NCI-H2171 treated with DMSO at 0.1 percent for 48 hours (cell line): ENCODE measurements at places on chromosomes 7 and 10.

- DNase-seq, result no peak
Measured at GRCh38 chr7:47783456-47784223, 164.6 kb downstream of the PKD1L1 start.

- DNase-seq, result peak; percentile 10
Measured at GRCh38 chr10:71981015-71981875, 17.1 kb downstream of the CHST3 start.

GRCh38 chr10:118340486-118340885 lies 1.6 kb downstream of the FAM204A start:
- no peak for DNase-seq

DNA sequence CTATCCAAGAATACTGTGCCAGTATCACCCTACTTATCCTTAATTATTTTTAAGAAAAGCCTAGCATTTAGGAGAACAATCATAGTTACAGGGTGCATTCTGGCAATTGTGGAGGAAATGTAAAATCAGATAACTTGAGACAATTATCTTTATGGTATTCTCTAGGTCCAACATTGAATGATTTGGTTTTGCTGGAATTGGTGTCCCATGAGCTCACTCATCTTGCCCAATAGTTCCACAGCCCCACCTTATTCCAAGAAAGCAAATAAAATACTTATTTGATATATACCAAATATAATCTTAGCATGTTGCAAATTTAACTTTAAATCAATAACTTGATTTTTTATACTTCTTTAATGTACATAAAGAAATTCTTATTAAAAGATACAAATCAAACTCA lies 65.3 kb downstream of the DGKB start:
- DNase-seq, result no peak

- no peak for DNase-seq
Measured at GRCh38 chr7:137354396-137354795, 10.9 kb upstream of the PTN start.

- DNase-seq, result no peak
Measured at GRCh38 chr10:61399406-61399805, 53.8 kb downstream of the TMEM26 start.

DNA sequence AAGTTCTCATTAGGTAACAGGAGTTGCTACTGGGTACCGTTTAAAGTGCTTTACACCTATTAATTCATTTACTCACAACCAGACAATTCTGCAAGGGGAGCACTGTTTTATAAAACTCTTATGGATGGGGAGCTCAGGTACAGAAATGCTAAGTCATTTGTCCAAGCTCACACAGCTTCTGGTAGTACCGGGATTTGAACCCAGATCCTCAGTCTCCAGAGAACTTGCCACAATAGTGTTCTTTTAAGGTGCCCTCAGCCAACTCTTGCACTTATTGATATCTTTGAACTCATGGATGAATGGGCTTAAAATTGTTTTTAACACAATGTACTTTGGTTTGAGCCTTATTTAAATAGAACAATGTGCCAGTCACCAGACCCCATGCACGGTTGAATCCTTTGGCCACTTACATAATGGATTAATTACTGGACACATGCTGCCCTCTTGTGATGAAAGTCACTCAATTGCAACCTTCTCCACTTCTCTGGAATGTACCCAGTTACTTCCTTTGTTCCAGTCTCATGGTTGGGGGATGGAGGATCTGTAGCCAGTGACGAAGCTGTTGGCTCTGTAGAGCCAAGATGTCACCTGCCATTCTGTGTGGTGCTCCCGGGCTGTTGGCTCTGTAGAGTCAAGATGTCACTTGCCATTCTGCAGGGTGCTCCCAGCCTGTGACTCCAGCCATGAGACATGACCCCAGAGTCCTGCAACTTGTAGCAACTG lies 65.6 kb downstream of the NOD1 start:
- DNase-seq, result peak; percentile 39

- DNase-seq, result no peak
Measured at GRCh38 chr7:150824379-150825177, 24.0 kb downstream of the TMEM176A start.

DNA sequence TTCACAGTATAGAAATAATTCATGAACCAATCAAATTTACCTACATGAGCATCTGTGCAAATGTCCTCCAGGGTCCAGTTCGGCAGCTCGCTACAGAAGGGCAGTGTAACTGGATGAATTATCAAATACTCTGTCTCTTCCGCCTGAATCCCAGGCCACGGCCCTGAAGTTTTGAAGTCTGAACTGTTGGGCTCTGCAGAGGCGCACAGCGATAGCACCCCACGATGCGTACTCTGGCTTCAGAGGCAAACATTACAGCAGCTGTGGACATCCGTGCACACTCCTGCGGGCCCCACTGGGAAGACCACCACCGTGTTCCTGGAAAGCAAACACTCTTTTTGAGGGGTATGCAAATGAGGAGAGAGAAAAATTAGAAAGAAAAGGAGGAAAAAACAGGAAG lies 259.8 kb upstream of the TCERG1L start:
- no peak for DNase-seq

- no peak for DNase-seq
Measured at GRCh38 chr10:72744566-72744965, 52.6 kb downstream of the MCU start.

DNA sequence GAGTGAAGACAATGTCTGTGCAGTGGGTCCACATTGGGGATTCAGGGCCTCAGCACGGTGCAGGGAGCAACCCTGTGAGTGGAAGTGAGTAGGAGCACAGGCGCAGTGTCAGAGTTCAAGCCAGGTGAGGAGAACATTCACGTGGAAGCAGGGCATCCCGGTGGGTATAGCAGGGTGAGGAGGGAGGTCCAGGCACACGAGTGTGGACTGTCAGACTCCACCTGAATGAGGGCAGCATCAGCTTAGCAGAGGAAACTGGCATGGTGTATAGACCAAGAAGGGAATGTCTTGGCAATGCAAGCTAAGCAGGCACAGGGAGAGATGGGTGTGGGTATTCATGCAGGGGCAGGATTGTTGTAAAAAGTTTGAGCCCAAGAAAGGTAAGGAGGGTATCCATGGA lies 15.3 kb upstream of the LRRC72 start:
- no peak for DNase-seq

- peak; percentile 18 for DNase-seq
Measured at GRCh38 chr7:73740771-73741170, 2.2 kb upstream of the ABHD11 start.

GRCh38 chr10:125054669-125055268 lies 105.6 kb downstream of the CTBP2 start:
- no peak for DNase-seq

GRCh38 chr7:29877196-29877595 lies 70.9 kb downstream of the WIPF3 start:
- no peak for DNase-seq

DNA sequence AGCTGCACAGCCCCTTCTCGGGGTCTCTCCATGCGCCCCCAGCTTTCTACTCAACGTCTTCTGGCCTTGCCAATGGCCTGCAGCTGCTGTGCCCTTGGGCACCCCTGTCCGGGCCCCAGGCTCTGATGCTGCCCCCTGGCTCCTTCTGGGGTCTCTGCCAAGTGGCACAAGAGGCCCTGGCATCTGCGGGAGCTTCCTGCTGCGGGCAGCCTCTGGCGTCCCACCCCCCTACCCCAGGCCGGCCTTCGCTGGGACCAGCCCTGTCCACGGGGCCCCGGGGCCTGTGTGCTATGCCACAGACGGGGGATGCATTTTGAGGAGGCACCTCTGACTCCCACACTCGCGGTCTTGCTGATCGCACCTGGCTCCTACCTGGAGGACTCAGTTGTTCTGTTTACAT lies 2.3 kb downstream of the VENTX start:
- DNase-seq, result no peak

- no peak for DNase-seq
Measured at GRCh38 chr7:101901661-101902491, 84.5 kb downstream of the CUX1 start.

GRCh38 chr7:112646783-112647182 lies 143.4 kb downstream of the TMEM168 start:
- DNase-seq, result peak; percentile 89

GRCh38 chr10:74056050-74056818 lies 58.3 kb downstream of the VCL start:
- no peak for DNase-seq

DNA sequence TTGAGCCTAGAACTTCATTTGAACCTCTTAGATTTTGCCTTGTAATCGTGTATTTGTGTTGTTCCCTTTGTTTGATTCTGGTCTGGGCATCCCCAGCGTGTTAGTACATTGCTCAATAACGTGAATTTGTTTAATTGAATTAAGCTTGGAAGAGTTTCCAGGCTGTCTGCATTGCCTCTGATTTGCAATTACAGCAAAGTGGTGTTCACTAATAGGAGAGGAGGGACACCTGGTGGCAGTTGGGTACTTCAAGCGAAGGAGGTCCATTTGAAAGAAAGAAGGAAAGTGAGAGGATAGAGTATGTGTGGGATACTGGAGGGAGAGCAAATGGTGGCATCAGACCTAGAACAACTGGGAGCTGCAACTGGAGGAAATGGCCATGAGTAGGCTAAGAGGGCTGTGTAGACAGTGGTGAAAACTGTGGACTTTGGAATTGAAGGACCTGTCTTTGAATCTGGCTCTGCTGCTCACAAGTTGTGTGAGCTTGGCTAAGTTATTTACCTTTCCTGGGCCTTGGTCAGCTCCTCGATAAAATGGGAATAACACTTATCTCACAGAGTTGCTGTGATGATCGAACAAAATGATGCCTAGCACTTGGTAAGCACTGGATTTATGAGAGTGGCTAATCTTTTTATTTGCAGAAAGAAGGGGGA lies 15.1 kb downstream of the LSMEM1 start:
- DNase-seq, result peak; percentile 64

- no peak for DNase-seq
Measured at GRCh38 chr10:93488956-93489528, 6.9 kb upstream of the MYOF start.

DNA sequence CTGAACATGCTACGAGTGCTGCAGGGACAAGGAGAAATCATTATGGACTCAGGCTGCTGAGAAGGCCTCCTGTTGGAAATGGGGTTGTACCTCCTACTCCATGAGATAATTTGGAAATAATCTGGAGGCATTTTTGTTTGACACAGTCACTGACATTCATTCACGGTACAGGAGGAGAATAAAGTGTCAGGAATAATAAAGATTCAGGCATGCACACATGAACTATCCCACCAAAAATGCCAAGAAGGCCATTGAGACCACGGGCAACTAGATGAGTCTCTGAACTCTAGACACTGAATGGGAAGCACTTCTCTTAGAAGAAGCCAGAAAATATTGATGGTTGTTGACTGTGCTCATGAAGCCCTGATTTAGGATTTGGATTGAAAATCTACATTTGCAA lies 220.9 kb upstream of the HABP2 start:
- DNase-seq, result no peak

GRCh38 chr10:89553064-89553734 lies 17.8 kb upstream of the SLC16A12 start:
- DNase-seq, result no peak

- DNase-seq, result no peak
Measured at GRCh38 chr10:130967784-130968183, 343.7 kb downstream of the TCERG1L start.

DNA sequence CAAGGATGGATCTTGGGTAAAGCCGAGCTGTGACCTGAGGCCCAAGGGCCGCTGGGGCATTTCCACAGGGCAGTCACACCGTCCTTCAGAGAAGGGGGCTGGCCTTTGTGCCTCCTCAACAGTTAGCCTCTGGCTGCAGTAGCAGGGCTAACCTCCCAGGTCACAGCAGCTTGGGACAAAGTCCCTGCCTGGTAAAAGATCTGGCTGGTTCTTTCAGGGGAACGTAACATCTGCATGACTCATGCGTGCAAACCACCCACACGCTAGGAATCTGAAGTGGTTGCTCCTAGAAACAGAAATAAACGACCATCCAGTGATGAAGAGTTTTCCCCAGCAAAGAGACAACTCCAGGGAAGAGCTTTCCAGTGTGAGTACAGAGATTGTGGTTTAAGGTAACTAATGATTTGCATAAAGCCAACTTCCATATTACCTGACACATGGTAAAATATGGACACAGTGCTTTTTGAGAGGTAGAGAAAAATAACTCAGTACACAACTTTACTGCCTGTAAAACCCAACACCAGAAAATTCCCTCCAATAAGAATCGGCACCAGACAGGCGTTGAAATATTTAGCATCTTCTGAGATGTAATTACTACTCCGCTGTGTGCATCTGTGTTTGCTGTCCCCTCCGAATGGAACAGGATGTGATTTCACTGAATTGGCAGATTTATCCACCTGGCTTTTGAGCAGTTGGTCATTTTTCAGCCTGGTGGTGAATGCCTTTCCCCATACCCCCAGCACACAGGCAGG lies 84.9 kb upstream of the ADRB1 start:
- no peak for DNase-seq

DNA sequence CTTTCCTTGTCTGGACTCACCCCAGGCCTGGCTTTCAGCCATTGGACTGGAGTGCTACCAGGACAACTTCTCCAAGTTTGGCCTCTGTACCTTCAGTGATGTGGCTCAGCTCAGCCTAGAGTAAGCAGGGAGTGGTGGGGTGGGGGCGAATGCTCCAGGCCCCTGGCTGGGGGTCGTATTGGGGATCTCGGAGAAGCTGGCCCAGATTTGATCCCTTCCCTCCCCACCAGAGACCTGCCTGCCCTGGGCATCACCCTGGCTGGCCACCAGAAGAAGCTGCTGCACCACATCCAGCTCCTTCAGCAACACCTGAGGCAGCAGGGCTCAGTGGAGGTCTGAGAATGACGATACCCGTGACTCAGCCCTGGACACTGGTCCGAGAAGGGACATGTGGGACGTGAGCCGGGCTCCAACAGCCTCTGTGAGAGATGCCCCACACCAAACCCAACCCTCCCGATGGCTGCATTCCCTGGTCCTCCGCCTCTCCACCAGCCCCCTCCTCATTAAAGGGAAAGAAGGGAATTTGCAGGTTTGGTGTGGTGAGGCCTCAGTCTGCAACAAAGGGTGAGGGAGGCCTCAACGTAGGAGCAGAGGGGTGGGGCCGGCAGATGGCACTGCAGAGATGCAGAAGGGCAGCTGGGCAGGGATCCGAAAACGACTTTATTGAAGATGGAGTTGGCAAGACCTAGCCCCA lies 14.8 kb downstream of the TRPV6 start:
- DNase-seq, result no peak

DNA sequence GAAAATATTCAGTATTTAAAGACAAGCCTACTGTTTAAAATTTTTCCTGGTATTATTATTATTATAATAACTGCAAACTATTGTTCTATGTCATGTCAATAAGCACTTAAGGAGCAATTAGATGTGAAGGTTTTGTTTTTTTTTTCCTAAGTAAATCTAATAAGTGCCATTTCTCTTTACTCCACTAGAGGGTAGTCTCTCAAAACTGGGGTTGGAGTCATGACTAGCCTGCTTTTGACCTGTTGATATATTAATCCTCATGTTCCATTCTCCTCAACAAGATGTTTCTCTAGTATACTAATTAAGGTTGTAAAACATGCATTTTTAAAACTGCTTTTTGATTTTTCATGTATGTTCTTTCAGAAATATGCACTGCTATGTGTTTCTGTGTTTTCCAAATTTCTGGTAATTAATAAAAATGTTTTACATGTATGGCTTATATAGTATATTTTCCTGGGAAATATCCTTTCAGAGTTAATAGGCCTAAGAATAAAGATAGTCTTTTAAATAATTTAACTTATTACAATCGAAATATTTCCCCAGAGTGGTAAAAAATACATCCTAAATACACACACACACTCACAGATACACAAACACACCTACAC lies 1.0 kb upstream of the LRRN3 start:
- DNase-seq, result peak; percentile 85
